Calu3 (cell line): ENCODE measurements at places on chromosomes 4 and X. TPM values are rescaled to one million over a fixed set of nuclear protein-coding genes. Genes with fewer than 3 reads are reported as not detected.

- H3K27ac ChIP-seq = no peak overlapping the region
- peaks cover 5% of the 10 kb centered on the region for H3K36me3 ChIP-seq
- no peaks in the 10 kb centered on the region for H3K27me3 ChIP-seq
- H3K4me3 ChIP-seq = no peak overlapping the region
Observed at GRCh38 chr4:22372986-22373385, 142.9 kb downstream of the ADGRA3 start.

DNA sequence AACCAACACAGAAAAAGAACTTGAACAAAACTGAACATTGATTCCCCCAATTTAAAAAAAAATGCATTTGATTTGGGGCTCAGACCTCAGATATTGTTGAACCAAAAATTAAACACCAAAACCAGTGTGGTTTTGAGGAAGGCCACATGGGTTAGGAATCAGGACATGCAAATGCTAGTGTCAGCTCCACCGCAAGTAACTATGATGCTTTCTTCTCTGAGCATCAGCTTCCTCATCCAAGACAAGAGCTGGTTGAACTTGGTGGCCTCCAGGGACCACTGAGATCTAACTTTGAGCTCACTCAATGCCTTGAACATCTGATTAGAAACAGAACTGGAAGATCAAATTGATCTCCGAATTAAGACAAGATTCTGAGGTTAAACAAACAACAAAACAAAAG is 142.9 kb upstream of the NWD2 start:
- H3K27ac ChIP-seq = no peak overlapping the region
- no peaks in the 10 kb centered on the region for H3K27me3 ChIP-seq
- H3K36me3 ChIP-seq = no peaks in the 10 kb centered on the region
- no peak for DNase-seq

DNA sequence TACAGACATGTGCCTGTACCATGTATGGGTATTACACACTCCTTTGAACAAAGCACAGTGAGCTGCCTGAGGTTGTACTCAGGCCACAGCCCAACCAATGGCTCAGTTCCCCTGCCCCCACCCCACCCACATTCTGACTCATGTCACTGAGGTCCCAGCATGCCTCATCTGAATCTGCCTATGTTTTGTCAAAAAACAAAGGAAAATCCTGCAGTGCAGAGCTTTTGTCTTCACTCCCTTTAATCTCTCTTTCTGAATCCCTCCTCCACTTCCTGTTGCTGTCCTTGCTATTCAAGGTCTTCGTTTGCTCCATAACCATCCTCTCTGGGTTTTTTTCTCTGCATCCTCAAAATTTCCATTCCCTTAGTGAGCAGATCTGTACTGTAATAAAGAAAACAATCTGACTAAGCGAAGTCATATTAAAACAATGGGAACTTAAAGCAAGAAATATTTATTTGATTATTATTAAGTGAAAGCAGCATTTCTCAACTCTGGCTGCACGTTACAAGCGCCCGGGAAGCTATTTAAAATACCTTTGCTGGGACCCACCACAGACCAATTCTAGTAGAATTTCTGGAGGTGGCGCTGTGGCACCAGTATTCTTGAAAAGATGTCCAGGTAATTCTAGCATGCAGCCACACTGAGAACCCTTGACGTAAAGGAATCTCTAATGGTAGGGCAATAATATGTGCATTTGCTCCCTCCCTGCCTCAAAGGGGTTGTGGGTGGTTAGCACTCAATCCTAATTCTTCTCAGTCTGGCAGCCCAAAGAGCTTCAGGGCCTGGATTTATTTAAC is 8.7 kb downstream of the GUCY2F start:
- no peak for DNase-seq
- no peak overlapping the region for H3K4me3 ChIP-seq
- no peak overlapping the region for H3K27ac ChIP-seq
- peaks cover 16% of the 10 kb centered on the region for H3K27me3 ChIP-seq
- no peaks in the 10 kb centered on the region for H3K4me1 ChIP-seq
- H3K36me3 ChIP-seq = no peaks in the 10 kb centered on the region

DNA sequence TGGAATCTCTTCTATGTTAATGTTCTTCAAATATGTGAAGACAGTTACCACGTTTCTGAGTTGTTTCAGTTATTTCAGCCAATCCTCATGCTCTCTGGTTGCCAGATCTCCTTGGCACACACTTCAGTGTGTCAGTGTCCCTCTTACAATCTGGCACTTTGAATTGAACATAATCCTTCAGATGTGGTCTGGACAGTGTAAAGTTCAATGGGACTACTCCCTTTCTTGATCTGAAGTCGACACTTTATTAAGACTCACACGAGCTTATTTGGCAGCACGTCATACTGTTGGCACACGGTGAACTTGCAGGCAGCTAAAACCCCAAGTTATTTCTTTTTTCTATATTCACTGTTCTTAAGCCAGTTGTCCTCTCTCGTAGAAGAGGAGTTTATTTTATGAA is 28.2 kb downstream of the ARSJ start:
- H3K36me3 ChIP-seq = no peaks in the 10 kb centered on the region
- H3K4me1 ChIP-seq = peaks cover 22% of the 10 kb centered on the region
- no peak for DNase-seq
- H3K27me3 ChIP-seq = no peaks in the 10 kb centered on the region
- no peak overlapping the region for H3K27ac ChIP-seq

The CCDC149 gene
- total RNA-seq = 8.9 and 9.5 TPM in 2 replicates

The CT47B1 gene
- total RNA-seq = not detected in 2 replicates

The PHOX2B gene
- total RNA-seq = not detected in 2 replicates

GRCh38 chr4:7361280-7361895 is 73.3 kb downstream of the PSAPL1 start:
- no peaks in the 10 kb centered on the region for H3K36me3 ChIP-seq
- H3K27me3 ChIP-seq = peaks cover under 1% of the 10 kb centered on the region
- no peak overlapping the region for H3K27ac ChIP-seq

The ESX1 gene
- not detected in 2 replicates for total RNA-seq

DNA sequence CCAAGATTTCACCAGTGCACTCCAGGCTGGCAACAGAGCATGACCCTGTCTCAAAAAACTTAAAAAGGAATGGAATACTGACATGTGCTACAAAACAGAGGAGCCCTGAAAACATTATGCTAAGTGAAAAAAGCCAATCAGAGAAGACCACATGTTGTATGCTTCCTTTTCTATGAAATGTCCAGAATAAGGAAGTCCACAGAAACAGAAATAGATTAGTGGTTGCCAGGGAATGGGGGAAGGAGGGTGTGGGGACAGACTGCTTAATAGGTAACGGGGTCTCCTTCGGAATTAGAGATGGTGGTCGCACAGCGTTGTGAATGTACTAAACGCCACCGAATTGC is 30.1 kb upstream of the KIAA0232 start:
- H3K4me1 ChIP-seq = peaks cover 28% of the 10 kb centered on the region
- DNase-seq = no peak
- H3K27me3 ChIP-seq = no peaks in the 10 kb centered on the region
- H3K36me3 ChIP-seq = peaks cover 4% of the 10 kb centered on the region
- H3K4me3 ChIP-seq = no peak overlapping the region

GRCh38 chrX:48961585-48962091 is 4.2 kb upstream of the OTUD5 start:
- peaks cover 21% of the 10 kb centered on the region for H3K36me3 ChIP-seq
- no peaks in the 10 kb centered on the region for H3K4me1 ChIP-seq
- no peak overlapping the region for H3K27ac ChIP-seq
- DNase-seq = no peak
- H3K27me3 ChIP-seq = no peaks in the 10 kb centered on the region

DNA sequence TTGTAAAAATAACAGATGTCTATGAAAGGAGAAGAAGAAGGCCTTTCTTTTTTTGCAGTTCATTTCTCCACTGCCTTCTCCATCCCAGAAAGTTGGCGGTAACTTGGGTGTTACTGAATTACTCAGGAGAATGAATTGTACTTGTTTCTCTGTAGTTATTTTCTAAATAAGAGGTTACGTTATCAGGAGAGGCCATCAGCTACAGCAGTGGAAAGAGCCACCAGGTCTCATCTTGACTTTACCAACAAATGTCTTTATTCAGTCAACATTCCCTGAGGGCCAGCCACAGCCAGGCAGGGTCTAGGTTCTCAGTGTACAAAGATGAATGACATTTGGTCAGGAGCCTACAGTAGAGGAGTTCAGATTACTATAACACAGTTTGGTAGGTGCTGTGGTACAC is 8.1 kb downstream of the HADH start:
- H3K4me1 ChIP-seq = no peaks in the 10 kb centered on the region
- H3K4me3 ChIP-seq = no peak overlapping the region
- H3K36me3 ChIP-seq = peaks cover 3% of the 10 kb centered on the region
- no peak for DNase-seq
- H3K27me3 ChIP-seq = no peaks in the 10 kb centered on the region

GRCh38 chr4:30943356-30943755 is 223.2 kb downstream of the PCDH7 start:
- H3K4me1 ChIP-seq = peaks cover 43% of the 10 kb centered on the region
- H3K27ac ChIP-seq = no peak overlapping the region
- DNase-seq = no peak
- no peaks in the 10 kb centered on the region for H3K27me3 ChIP-seq
- H3K36me3 ChIP-seq = no peaks in the 10 kb centered on the region

DNA sequence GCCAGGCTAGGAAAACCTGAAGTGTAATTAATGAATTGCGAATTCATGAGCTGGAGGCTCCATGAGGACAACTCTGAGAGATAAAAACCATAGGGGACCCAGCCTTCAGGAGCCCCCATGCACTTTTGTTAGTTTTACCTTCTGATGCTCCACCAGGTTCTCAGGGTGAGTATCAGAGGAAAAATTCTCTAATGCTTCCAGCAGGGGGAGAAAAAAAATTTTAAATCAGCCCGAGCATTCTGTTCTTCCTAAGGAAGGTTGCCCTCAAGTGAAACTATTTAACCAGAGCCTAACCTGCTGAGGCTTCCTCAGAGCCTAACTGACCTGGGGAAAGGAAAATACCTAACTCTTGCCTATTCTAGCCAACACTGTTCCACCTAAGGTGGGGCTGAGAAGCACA is 552.6 kb downstream of the PPARGC1A start:
- H3K36me3 ChIP-seq = peaks cover 5% of the 10 kb centered on the region
- H3K4me1 ChIP-seq = peaks cover 11% of the 10 kb centered on the region
- H3K4me3 ChIP-seq = no peak overlapping the region

GRCh38 chr4:99202536-99202935 is 16.5 kb downstream of the ADH6 start:
- no peak overlapping the region for H3K4me3 ChIP-seq
- no peaks in the 10 kb centered on the region for H3K27me3 ChIP-seq
- H3K4me1 ChIP-seq = peaks cover 21% of the 10 kb centered on the region

DNA sequence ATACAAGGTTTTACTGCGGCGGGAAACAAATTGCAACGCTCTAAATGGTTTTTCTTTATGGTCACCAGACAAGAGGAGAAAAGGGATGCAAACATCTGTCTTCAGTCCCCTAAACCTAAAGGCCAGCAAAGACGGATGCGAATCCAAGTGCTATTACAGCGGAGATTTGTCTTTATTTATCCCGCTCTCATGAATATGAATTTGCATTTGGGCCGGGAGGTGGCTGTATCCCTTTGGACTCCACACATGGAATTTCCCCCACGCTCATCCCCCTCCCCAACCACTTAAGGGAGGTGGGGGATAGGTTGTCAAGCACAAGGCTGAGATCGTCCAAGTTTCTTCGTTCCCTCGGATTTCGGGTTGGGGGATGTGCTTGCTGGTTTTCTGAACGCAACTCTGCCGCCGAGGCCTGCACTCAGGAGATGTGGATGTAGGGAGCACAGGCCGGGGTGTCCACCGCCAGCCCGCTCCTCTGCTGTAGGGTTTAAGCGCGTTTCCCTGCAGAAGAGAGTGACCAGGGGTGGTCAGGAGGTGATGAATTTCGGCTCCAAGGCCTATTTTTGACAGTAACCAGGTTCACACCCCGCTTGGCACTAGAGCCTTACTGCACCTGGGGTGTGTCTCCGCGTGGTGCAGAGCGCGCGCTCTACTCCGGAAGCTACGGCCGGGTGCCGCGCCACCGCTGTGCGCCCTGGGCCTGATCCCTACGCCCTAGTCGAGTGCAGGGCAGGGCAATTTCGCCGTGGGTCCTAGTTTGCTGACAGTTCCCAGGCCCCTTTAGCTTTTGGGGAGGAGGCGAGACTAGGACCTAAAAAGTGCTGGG is 2.3 kb upstream of the PHOX2B start:
- no peak overlapping the region for H3K4me3 ChIP-seq
- H3K27me3 ChIP-seq = peaks cover 87% of the 10 kb centered on the region
- H3K4me1 ChIP-seq = no peaks in the 10 kb centered on the region
- H3K27ac ChIP-seq = no peak overlapping the region

The RBM46 gene
- total RNA-seq = not detected in 2 replicates

DNA sequence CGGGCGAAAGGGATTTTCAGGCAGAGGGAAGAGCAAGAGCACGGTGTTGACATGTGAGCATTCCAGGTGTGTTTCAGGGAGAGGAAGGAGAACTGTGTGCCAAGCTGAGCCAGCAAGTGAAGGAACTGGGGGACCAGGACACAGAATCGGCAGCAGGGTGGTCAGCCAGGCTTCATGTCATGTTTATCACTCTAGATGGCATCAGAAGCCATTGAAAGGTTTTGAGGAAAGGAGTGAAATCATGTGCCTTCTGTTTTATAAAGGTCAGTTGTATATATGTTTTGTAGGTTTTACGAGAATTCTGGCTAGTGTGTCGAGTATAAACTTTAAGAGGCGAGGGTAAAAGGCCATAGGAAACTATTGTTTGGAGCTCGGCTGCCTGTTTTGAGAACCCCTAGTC is 682.3 kb downstream of the TRIML1 start:
- H3K27me3 ChIP-seq = no peaks in the 10 kb centered on the region
- no peak overlapping the region for H3K27ac ChIP-seq
- no peaks in the 10 kb centered on the region for H3K36me3 ChIP-seq

The MRFAP1L1 gene
- 31.7 and 33.1 TPM in 2 replicates for total RNA-seq

DNA sequence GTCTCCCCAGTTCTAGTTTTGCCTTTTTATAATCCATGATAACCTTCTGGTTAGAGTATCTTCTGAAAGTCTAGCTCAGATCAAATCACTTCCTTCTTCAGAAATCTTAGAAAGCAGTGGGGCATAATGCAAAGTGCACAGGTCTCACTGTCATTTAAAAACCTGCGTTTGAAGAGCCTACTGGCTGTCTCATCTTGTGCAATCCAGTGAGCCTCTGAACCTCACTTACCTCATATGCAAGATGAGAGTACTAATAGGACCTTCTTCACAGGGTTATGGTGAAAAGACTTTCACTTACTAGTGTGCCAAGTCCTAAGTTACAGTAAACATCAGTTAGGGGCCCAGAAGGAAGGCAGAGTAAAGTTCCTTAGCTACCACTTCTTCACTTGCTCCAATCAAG is 131.4 kb downstream of the ENOX2 start:
- H3K36me3 ChIP-seq = no peaks in the 10 kb centered on the region
- H3K4me1 ChIP-seq = peaks cover 8% of the 10 kb centered on the region
- no peak overlapping the region for H3K27ac ChIP-seq
- H3K27me3 ChIP-seq = no peaks in the 10 kb centered on the region
- DNase-seq = no peak
- no peak overlapping the region for H3K4me3 ChIP-seq

The MAGEC3 gene
- total RNA-seq = not detected in 2 replicates
